ENCODE measurements at places on chromosomes 6 and 20. TPM values are rescaled to one million over a fixed set of nuclear protein-coding genes. Genes with fewer than 3 reads are reported as not detected.

- no peaks in the 10 kb centered on the region for H3K36me3 ChIP-seq
- no peak overlapping the region for H3K4me3 ChIP-seq
- no peak overlapping the region for H3K27ac ChIP-seq
- H3K4me1 ChIP-seq: peaks cover 7% of the 10 kb centered on the region
Measured at GRCh38 chr6:53634184-53634631, 31.3 kb downstream of the KLHL31 start.

DNA sequence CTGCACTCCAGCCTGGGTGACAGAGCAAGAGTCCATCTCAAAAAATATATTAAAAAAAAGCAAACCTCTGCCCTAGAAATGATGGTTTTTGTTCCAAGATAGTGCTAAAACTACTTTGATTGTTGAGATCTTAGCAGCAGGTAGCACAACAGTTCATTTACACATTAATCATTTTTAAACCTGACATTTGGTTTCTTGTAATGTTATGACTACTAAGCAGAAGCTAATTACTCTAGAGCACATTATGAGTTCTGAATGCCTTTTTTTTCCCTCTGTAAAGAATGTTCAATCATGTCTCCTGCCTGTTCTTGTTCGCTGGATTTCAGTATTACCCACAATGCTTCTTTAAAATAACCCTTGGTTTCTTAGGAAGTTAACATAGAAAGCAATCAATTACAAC lies 24.7 kb upstream of the PHF3 start:
- no peak overlapping the region for H3K27ac ChIP-seq
- H3K4me3 ChIP-seq: no peak overlapping the region
- H3K36me3 ChIP-seq: no peaks in the 10 kb centered on the region
- H3K27me3 ChIP-seq: peaks cover under 1% of the 10 kb centered on the region
- no peak for DNase-seq

- peaks cover 15% of the 10 kb centered on the region for H3K27me3 ChIP-seq
- H3K27ac ChIP-seq: no peak overlapping the region
Measured at GRCh38 chr20:49326026-49326425, 48.2 kb upstream of the ZNFX1 start.

DNA sequence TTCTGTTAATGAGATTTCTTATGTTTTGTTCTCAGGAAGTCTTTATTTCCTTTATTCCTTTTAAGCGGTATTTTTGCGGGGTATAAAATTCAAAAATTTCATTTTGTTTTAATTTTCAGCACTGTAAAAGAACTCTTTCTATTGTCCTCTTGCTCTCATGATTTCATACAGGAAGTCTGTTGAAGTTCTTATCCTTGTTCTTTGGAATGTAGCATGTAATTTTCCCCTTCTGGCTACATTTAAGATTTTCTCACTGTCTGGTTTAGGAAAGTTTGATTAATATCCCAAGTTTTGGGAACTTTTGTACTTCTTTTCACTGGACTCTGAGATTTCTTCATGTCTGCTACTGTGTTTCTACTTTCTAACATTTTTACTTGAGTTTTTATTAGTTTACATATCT lies 581.4 kb upstream of the GJE1 start:
- H3K36me3 ChIP-seq: peaks cover 9% of the 10 kb centered on the region
- no peak overlapping the region for H3K27ac ChIP-seq
- peaks cover 3% of the 10 kb centered on the region for H3K27me3 ChIP-seq
- H3K4me1 ChIP-seq: peaks cover 4% of the 10 kb centered on the region
- no peak overlapping the region for H3K4me3 ChIP-seq

DNA sequence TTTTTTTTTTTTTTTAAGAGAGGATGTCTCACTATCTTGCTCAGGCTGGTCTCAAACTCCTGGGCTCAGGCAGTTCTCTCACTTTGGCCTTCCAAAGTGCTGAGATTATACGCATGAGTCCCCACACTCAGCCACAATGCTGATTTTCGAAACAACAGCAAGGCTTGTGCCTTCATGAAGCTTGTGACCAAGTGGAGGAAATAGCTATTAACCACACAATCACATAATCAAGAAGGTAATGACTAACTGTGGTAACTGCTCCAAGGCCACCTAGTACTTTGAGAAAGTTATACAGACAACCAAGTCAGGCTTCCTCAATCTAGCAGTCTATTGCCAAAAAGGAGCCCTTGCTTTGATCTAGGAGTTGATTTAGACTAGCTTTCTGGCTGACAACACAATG lies 46.3 kb downstream of the SOD2 start:
- DNase-seq: no peak
- H3K27ac ChIP-seq: no peak overlapping the region
- H3K4me3 ChIP-seq: no peak overlapping the region
- H3K36me3 ChIP-seq: peaks cover 5% of the 10 kb centered on the region
- H3K4me1 ChIP-seq: peaks cover 3% of the 10 kb centered on the region

DNA sequence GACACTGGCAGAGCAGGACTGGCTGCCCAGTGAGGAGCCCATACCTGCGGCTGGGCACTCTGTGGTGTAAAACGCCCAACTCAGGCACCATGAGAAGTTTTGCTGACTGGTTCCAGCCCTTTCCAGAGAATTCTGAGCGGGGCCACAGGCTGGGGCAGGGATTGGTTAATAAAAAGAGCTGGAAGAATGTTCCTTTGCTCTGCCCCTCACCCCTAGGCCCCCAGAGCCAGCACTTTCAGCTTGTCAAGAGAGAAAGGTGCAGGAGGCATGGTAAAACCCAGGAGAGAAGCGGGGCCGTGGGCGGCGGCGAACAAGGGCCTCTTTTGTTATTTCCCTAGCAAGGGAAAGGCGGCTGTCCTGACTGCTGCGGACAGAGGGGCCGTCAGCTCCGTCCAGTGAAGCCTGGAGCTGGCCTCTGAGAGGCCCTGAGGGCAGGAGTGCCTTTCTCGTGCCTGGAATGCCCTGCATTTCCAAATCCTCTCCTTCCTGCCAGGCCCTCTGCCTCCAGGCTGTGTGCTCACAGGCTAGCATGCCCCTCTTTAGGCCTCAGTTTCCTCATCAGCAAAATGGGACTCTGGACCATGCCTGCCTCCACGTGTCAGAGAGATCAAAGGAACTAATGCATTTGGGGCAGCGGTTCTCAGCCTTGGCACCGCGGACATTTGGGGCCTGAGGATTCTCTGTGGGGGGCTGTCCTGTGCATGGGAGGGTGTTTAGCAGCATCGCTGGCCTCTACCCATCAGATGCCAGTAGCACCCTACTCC lies 12.9 kb downstream of the SLC13A3 start:
- H3K4me1 ChIP-seq: no peaks in the 10 kb centered on the region
- H3K36me3 ChIP-seq: no peaks in the 10 kb centered on the region
- no peak overlapping the region for H3K27ac ChIP-seq

DNA sequence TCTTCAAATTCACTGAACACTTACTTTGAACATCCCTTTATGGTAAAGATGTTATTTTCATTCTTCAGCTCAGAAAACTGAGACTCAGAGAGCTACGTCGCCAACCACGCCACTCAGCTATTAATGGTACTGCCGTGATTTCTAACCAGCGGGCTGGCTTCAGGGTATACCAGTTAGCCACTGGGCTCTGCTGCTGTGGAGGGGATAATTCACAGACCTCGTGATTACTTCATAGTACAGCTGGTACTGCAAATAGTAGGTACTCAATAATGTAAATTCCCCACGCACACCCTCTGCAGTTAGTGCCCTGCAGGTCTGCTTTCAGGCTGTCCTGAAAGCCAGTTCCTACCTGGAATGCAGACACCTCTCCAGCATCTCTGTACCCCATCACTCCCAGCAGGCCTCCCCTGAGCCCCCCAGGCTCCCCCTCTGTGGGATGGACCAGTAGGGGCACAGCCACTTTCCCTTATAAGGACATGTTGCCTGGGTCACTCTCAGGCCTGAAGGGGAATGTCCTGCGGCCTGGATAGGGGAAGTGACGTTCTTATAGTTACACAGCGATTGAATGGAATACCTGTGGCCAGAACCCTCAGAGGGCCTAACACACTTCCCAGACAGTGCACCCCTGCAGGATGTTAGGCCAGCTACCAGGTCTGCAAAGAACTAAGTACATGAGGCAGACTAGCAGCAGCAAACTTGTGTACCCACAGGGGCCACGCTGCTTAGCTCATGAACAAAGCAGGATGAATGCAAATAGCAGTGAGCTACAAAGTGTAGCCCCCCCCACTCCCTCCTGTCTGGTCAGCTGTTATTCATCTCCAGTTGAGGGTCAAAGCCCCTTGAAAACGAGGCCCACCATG lies 1.3 kb upstream of the OCSTAMP start:
- H3K4me3 ChIP-seq: no peak overlapping the region
- H3K27ac ChIP-seq: no peak overlapping the region
- DNase-seq: no peak
- H3K36me3 ChIP-seq: no peaks in the 10 kb centered on the region
- peaks cover 39% of the 10 kb centered on the region for H3K4me1 ChIP-seq
- H3K27me3 ChIP-seq: no peaks in the 10 kb centered on the region

MCHR2 gene
- total RNA-seq: not detected

- H3K4me3 ChIP-seq: no peak overlapping the region
- H3K27me3 ChIP-seq: no peaks in the 10 kb centered on the region
- DNase-seq: no peak
- peak overlapping the region; percentile 25 for H3K27ac ChIP-seq
Measured at GRCh38 chr6:139037490-139037889, 8.9 kb downstream of the ABRACL start.

DNA sequence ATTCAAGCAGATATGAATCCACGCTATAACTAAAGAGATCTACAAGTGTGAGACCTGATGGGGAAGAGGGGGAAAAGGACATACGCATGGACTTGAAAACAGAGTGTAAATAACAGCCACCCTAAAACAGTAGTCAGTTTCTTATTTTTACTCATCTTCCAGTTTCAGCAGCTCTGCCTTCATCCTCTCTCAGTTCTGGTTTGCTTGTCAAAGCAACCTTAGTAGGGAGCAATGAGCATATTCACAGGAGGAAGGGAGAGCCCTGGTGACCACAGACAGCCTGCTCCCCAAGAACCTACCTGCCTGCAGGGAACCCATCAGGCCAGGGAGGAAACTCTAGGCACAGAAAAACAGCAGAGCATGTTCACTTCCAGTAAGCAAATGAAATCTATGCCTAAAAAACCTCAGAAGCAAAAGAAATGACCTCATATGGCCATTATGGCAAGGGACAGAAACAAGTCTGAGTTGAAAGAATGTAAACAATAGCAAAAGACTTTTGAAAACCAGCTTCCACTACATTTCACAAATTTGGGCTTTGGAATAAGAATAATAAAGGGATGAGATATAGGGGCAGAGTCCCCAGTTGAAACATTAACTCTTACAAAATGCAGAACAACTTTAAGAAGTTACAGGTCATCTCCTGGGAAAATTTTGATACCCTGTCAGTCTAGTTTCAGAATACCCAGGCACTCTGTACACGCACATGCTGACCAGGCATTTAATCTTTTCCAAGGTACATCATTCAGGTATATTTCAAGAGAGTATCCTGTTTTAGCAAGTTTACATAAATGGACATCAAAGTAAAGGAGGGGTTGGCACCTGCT lies 120.8 kb upstream of the BCLAF1 start:
- peaks cover 4% of the 10 kb centered on the region for H3K4me1 ChIP-seq
- no peak overlapping the region for H3K4me3 ChIP-seq
- no peak for DNase-seq
- H3K36me3 ChIP-seq: no peaks in the 10 kb centered on the region

- no peak overlapping the region for H3K27ac ChIP-seq
- H3K36me3 ChIP-seq: no peaks in the 10 kb centered on the region
- H3K27me3 ChIP-seq: peaks cover 95% of the 10 kb centered on the region
Measured at GRCh38 chr6:3232017-3232945, 4.8 kb upstream of the TUBB2B start.

DNA sequence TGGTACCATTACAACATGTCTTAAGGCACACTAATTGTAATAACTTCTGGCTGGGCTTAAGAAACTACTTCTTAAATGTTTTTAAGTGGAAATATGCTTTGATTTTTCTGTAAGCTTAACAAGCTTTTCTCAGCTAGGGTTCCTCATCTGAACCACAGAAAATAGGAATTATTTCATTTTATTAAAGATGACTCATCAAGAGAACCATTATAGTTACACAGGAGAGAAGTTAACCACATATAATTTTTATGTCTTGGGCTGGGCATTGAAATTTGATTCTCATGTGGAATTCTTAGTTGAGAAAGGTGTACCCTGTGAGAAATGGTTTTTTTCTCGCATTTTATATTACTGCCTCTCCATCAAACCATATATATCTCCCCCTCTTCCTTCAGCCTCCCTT lies 75.1 kb downstream of the QKI start:
- H3K27ac ChIP-seq: no peak overlapping the region
- peaks cover 17% of the 10 kb centered on the region for H3K36me3 ChIP-seq
- no peak for DNase-seq
- no peak overlapping the region for H3K4me3 ChIP-seq
- H3K27me3 ChIP-seq: no peaks in the 10 kb centered on the region
- H3K4me1 ChIP-seq: peaks cover 45% of the 10 kb centered on the region

DNA sequence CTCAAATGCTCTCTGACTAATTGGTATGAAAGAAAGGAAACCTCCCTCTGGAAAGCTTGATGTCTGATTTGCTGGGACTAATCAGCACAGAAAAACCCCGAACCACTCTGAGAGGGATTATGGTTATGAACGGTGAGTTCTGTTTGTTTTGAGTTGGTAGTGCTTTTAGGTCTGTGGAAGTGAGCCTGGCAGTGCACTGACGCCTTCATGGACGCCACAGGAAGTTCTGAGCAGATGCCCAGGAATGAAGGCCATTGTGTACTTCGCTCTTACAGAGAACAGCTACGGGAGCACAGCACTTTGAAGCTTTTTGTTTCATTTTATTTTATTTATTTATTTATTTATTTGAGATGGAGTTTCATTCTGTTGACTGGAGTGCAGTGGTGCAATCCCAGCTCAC lies 754.1 kb downstream of the QKI start:
- no peak overlapping the region for H3K27ac ChIP-seq
- H3K4me1 ChIP-seq: no peaks in the 10 kb centered on the region
- no peak overlapping the region for H3K4me3 ChIP-seq
- H3K27me3 ChIP-seq: no peaks in the 10 kb centered on the region
- H3K36me3 ChIP-seq: no peaks in the 10 kb centered on the region
- DNase-seq: no peak

- H3K27ac ChIP-seq: no peak overlapping the region
- no peaks in the 10 kb centered on the region for H3K36me3 ChIP-seq
- H3K27me3 ChIP-seq: no peaks in the 10 kb centered on the region
- DNase-seq: no peak
Measured at GRCh38 chr6:56713254-56713672, 70.6 kb upstream of the DST start.

- no peaks in the 10 kb centered on the region for H3K36me3 ChIP-seq
- H3K27me3 ChIP-seq: peaks cover 46% of the 10 kb centered on the region
- H3K27ac ChIP-seq: no peak overlapping the region
- no peaks in the 10 kb centered on the region for H3K4me1 ChIP-seq
- no peak overlapping the region for H3K4me3 ChIP-seq
- DNase-seq: no peak
Measured at GRCh38 chr20:39103732-39104131, 141.6 kb downstream of the DHX35 start.

- H3K27ac ChIP-seq: no peak overlapping the region
- H3K36me3 ChIP-seq: peaks cover 44% of the 10 kb centered on the region
- H3K27me3 ChIP-seq: no peaks in the 10 kb centered on the region
- H3K4me3 ChIP-seq: no peak overlapping the region
- DNase-seq: no peak
- peaks cover 18% of the 10 kb centered on the region for H3K4me1 ChIP-seq
Measured at GRCh38 chr6:149414821-149415220, 14.8 kb downstream of the SUMO4 start.

RARS2 gene
- total RNA-seq: 21.8 TPM
